ENCODE measurements at places on chromosomes 16 and 17. TPM values are rescaled to one million over a fixed set of nuclear protein-coding genes. Genes with fewer than 3 reads are reported as not detected.

ESRP2 gene
- total RNA-seq = 67.0 TPM

KRTAP17-1 gene
- not detected for total RNA-seq

TOM1L1 gene
- total RNA-seq = 61.7 TPM

SLC5A11 gene
- 2.5 TPM for total RNA-seq

KRTAP4-1 gene
- total RNA-seq = not detected

KRTAP4-16 gene
- total RNA-seq = not detected

TBC1D3C gene
- not detected for total RNA-seq

All from mucosa of gallbladder (tissue), 1 donor.